ENCODE measurements at places on chromosomes 6 and 20.

- DNase-seq = peak; percentile 89
These were observed at the start of gene ADGB for GRCh38 chr6:146598772-146599405. Gene ADGB, plus strand, starts transcription at chr6:146598972. Its CDS starts 69 bp downstream, at chr6:146599041.

DNA sequence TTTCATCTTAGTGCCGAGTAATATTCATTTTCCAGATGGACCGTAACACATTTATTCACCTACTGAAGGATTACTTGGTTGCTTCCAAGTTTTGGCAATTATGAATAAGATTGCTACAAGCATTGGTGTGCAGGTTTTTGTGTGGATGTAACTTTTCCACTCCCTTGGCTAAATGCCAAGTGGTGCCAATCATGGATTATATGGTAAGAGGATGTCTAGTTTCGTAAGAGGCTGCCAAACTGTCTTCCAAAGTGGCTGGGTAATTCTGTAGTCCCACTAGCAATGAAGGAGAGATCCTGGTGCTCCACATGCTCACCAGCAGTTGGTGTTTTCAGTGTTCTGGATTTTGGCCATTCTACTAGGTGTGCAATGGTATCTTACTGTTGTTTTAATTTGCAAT is 117.1 kb downstream of the IRF4 start:
- DNase-seq = no peak

DNA sequence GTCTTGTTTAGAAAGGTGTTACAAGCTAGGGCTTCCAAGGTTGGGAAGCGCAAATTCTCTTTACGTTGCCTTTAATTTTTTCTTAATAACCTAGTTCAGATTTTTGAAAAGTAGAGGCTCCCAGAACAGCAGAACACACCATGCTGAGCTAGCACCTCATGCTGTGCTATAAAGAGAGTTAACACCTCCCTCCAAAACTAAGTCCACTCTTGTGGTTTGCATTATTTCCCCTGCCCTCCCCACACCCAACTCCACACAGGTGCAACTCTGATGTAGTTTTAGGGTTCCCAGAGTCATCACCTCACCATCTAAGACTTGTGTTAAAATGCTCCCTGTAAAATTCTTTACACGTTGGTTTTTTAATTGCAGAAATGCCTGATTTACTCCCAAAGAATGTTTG is 459.4 kb upstream of the JARID2 start:
- no peak for DNase-seq

- no peak for DNase-seq
These were observed 6.2 kb downstream of the TMEM74B start for GRCh38 chr20:1178623-1179022.

DNA sequence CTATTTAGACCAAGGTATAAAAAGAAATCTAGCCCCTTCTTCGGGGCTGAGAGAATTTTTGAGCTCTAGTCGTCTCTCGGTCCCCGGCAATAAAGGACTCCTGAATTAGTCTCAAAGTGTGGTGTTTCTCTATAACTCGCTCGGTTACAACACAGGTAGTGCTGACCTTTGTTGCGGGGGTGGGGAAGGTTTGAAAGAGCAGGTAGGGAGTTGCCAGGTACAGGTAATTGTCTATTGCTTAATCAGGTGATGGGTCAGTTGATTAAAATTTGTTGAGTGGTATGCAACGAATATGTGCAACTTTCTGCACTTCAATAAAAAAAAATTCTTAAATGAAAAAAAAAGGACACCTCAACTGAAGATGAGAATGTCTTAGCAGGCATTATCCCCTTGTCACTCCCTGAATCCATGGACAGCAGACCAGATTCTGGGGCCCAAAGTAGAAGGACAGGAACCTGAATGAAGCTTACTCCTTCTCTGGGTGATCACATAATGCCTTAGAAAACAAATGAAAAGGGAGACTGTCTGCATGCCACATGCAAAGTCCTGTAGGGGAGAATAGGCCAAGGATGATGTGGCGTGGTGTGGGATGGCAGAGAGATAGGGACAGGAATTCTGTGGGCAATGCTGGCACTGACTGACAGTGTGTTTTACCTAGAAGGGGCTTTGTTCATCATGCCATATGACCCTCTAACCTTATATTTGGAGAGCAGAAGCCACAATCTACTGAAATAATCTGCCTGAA is 157.6 kb upstream of the OLIG3 start:
- DNase-seq = no peak

GRCh38 chr6:99608059-99608885 is 1.6 kb downstream of the PRDM13 start:
- DNase-seq = no peak
